NCI-H2029 treated with DMSO at 0.1 percent for 48 hours (cell line): ENCODE measurements at places on chromosomes 6 and 20.

DNA sequence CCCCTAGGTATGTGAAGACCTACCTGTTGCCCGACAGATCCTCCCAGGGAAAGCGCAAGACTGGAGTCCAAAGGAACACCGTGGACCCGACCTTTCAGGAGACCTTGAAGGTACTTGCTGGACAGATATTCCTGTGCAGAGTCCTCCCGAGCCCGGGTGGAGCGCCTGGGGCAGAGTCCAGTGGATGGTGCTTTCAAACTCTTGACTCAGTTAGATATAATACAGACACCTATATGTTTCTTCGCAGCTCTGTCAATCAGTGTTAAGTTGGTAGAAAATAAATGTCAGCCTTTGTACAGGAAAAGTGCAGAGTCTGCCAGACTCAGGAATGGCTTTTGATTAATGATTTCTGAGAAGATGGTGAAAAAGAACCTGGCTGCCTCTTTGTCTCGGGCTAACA is 67.2 kb downstream of the EZR start:
- DNase-seq = no peak

GRCh38 chr6:84136364-84137050 is 90.9 kb downstream of the CEP162 start:
- DNase-seq = no peak

DNA sequence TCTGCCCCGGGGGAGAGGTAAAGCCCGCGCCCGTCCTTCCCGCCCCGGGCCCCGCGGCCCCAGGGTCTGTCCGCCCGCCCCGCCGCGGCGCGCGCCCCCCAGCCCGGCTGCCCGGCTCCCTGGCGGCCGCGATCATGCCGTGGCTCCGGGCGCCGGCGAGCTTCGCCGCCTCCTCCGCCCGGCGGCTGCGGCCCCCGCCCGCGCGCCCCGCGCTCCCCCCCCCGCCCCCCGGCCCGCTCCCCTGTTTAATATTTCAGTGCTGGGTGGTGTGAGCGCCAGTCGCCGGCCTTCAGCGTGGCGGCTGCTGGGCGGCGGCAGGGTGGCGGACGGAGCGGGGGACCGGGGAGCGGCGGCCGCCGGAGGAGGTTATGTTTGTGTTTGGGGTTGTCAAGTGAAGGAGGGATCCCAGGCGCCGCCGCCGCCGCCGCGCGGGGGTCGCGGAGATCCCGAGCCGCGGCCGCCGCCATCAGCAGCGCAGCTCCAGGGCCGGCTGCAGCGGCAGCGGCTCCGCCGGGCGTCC is at the start of gene HIVEP1:
HIVEP1 (plus strand) TSS at position 275 of the 520 bp plus-strand sequence. CDS start 3,317 bp downstream, outside the sequence.
- no peak for DNase-seq

- DNase-seq = no peak
These were observed 158.3 kb downstream of the GRM4 start for GRCh38 chr6:33987531-33988021.

- no peak for DNase-seq
These were observed 193.0 kb upstream of the ZNF217 start for GRCh38 chr20:53786445-53787267.

- DNase-seq = no peak
These were observed 108.3 kb upstream of the PHACTR1 start for GRCh38 chr6:12608016-12608860.

DNA sequence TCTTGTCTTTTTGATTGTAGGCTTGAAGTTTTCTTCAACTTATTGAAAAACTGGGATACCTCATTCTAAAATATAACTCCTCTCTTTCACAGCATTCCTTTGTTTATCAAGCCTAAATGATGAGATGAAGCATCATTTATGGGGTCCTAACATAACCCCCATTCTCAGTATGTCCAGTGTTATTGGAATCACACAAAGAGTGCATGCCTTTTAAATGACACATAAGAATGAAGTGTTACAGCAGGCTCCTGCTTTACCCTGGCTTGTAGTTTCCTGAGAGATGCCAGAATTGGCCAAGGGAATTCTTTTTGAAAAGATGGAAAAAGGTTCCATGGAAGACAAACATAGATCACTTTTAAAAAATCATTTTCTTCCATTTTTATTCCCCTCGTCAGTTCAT is 502.4 kb downstream of the BCKDHB start:
- no peak for DNase-seq
